ENCODE measurements at places on chromosomes 5 and 9. TPM values are rescaled to one million over a fixed set of nuclear protein-coding genes. Genes with fewer than 3 reads are reported as not detected.

GRCh38 chr9:122125158-122125508, 32.0 kb upstream of the TTLL11 start:
- DNase-seq, result peak; percentile 78

GRCh38 chr9:81814794-81815464, 113.3 kb upstream of the SPATA31D4 start:
- no peak for DNase-seq

GRCh38 chr9:84850830-84851392, 181.4 kb downstream of the NTRK2 start:
- DNase-seq, result no peak

FOXD4 gene
- total RNA-seq, result not detected

PGM5 gene
- total RNA-seq, result 2.9 TPM

- DNase-seq, result no peak
Observed at GRCh38 chr5:53071738-53072137, 37.8 kb downstream of the MOCS2 start.

- no peak for DNase-seq
Observed at GRCh38 chr5:135149229-135149955, 115.4 kb upstream of the PITX1 start.

DNA sequence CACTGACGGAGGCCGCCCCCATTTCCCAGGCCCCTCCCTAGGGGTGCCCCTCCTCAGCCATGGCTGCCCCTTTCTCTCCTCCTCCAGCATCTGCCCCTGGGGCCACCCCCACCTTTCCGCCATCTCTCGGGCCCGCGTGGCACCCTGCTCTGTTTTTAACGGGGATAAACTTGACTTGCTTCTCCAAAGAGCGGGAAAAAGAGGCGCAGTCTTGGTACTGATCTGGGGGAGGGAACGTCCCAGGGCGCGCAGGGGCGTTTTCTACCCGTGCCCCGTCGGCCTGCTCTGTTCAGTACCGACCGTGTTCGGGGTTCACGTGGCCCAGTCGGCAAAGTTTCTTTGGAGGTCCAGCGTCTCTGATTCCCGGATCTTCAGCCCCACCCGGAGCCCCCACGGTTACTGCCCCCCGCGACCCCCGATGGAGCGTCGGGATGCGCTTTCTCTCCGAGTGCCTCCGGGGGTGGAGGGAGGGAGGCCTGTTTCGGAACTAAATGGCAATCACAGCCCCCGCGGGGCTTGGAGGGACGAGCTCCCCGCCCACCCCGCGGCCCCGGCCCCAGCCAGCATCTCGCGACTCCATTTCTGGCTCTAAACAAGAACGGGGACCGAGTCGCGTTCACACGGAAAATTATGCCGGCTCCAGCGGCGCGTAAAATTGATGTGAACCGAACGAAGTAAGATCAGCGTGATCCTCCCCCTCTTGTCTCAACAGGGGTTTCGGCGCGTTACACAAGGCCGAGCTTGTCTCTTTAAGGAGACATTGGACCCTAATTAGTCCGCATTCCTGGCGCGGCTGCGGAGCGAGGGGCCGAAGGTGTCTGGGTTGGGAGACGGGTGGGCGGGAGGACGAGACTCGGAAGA, 1.1 kb upstream of the TLE4 start:
- DNase-seq, result peak; percentile 53

SLC25A51 gene
- 5.6 TPM for total RNA-seq

DNA sequence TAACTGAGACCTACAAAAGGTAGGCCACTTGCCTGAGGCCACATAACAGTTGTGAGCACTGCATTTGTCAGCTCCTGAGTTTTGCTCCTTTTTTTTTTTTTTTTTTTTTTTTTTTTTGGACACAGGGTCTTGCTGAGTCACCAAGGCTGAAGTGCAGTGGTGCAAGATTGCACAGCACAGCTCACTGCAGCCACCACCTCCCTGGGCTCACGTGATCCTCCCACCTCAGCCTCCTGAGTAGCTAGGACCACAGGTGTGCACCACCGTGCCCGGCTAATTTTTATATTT, 37.1 kb downstream of the LAMC3 start:
- DNase-seq, result no peak

DNA sequence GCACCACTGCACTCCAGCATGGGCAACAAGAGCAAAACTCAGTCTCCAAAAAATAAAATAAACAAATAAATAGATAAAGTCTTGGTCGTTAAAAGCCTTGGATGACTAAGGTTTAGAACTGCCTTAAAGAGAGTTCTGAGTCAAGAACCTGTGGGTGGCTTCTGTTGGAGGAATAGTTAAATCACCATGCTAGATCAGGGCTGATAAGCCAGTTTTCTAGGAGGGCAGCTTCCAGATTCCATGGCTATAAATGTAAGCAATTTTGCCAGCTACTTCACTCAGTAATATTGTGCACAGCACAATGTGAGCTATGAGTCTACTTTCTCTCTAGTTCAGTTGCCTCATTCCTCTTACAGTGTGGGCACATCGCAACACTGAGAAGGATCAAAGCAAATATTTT, 242.1 kb upstream of the NUDT12 start:
- DNase-seq, result no peak

UBTD2 gene
- 7.1 TPM for total RNA-seq

DNA sequence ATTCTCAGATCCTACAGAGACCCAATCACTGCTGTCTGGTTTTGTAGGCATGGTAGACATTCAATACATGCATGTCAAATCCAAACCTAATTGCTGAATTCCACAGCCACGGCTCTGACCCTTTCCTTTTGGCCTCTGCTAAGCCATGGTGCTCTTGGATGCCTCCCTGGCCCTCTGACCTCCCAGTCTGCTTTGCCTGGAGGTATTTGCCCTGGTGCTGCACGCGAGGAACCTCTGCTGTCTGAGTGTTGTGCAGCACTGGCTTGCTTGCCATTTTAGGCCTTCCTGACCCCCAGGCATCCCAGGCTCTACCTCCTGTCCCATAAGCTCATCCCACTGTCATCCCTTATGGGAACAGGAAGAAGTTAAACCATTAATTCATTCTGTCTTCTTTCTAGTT, 60.9 kb downstream of the DOCK2 start:
- no peak for DNase-seq

DNA sequence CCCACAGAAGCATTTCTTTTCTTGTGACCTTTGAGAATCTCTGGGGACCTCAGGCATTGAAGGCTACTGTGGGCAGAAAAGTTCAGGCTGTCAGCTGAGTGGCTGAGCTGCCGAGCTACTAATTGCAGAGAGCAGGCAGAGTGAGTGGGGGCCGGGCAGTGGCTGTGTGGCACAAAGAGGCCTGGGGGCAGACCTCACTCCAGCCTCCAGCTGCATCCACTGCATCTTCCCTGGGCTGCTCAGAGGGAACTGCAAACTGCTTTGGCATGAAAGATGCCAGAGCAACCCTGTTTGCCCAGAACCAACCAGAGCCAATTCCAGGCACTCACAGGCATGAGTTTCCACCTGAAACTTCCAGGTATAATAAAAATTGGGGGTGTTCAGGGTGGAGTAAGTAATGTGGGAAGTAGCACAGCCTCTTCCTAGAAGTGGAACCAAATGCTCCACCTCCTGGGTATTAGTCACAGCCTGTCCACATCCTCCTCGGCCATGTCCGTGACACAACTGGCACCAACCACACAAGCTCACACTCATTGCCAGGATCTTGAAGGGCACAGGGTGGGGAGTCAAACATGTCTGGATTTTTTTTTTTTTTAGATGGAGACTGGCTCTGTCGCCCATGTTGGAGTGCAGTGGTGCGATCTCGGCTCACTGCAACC, 548.9 kb downstream of the BNC2 start:
- peak; percentile 23 for DNase-seq

GRCh38 chr5:55603922-55604321, 69.2 kb upstream of the PLPP1 start:
- DNase-seq, result no peak

GAS1 gene
- 1.4 TPM for total RNA-seq

- DNase-seq, result no peak
Observed at GRCh38 chr5:40409601-40410000, 270.1 kb upstream of the PTGER4 start.

GRCh38 chr9:136409557-136410455, 608 bp downstream of the ENTR1 start:
- DNase-seq, result peak; percentile 74

GRCh38 chr5:84248013-84248412, 136.7 kb downstream of the EDIL3 start:
- DNase-seq, result no peak

PAPPA gene
- total RNA-seq, result 0.13 TPM

DNA sequence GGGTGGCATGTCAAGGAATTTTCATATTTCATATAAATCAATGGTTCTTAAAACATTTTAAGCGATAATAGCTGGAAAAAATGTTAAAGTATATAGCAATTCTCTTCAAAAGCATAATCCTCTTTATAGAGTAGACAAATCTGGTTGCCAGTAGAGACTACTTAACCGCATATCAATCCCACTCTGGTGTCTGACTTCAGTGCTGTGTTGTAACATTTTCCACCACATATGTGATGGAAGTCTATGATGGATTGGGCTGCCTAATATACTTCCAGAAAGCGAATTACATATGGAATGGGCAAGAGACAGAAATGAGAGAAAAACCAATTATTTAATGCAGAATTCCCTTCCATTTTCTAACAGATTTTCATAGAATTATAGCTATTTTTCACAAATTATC, 54.3 kb downstream of the FBN2 start:
- no peak for DNase-seq

DNA sequence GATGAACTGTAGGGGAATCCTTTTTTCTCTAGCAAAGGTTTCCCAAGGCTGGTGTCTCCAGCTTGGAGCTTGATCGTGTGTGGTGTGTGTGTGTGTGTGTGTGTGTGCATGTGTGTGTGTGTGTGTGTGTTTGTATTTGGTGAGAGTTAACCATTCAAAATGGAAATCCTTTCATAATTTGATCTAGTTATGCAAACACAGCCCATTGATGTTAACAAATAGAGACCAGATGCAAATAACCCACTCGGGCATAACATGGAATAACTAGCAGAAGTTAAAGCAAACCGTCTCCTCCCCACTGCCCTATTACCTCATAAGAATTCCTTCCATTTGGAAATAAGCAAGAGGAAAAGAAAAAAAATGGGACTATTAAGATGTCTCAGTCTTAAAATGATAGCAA, 24.9 kb upstream of the ZSWIM6 start:
- no peak for DNase-seq

- no peak for DNase-seq
Observed at GRCh38 chr5:36802187-36802586, 74.4 kb upstream of the NIPBL start.

PCDHGB7 gene
- 2.0 TPM for total RNA-seq

- DNase-seq, result no peak
Observed at GRCh38 chr9:86732514-86733171, 214.7 kb downstream of the GAS1 start.

NUTM2G gene
- total RNA-seq, result not detected

DNA sequence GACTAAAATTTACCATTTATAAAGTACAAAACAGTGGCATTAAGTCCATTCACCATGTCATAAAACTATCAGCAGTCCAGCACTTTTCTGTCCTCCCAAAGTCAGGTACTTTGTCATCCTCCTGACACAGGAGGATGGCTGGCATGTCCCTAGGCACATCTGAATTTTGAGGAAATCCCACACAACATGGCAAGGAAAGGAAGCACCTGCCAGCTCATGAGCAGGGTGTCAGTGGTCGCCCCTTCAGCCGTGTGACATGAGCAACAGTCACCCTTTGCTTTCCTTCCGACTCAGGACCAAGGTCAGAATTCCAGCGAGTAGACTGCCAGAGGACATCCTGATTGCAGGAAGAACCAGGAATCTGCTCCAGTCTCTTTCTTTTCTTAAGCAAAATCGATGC, 77.1 kb downstream of the PPARGC1B start:
- DNase-seq, result no peak

- DNase-seq, result peak; percentile 35
Observed at GRCh38 chr5:1745796-1746370, 53.8 kb downstream of the MRPL36 start.

DNA sequence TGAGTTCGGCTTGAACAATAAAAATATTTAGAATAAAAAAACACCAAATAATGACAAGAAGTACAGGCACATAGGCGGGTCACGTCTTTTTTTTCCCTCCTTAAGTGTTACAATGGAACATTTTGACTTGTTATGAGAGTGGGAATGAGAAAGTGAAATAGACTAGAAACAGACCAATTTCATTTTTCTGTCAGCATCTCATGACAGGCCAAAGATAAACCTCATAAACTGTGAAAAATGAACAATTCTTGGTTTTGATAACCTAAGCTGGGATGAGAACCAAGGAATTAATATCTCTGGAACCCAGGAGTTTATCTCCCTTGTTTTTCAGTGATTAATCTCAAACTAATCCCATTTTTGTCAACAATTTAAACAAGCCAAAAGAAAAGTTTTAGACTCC, 299.5 kb downstream of the SLIT3 start:
- no peak for DNase-seq

GRCh38 chr5:573976-574375, 38.2 kb upstream of the CEP72 start:
- DNase-seq, result peak; percentile 37

DNA sequence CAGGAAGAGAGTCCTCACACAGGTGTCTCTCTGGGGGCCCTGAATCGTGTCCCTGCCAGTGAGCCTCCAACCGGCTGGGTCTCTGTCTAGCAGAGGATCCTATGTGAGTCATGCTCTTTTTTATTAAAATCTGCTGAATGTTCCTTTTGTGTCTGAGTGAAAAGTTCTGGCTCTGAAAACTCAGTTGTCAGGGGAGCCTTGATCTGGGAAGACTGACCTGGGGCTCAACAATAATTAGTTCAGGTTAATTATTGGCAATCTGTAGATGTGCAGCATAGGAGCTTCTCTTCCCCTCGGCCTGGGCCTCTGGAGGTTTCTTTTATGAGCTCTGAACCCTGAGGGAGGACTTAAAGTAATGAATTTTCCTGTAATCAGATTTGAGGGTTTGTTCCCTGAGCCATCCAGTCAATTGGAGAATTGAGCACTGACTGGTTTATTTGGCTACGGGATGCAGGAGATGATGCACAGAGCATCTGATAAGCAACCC, 45.2 kb downstream of the ALG2 start:
- DNase-seq, result no peak

DOCK8 gene
- total RNA-seq, result 10.6 TPM
